Urothelium cell line (cell line): ENCODE measurements at places on chromosomes 1 and 21.

DNA sequence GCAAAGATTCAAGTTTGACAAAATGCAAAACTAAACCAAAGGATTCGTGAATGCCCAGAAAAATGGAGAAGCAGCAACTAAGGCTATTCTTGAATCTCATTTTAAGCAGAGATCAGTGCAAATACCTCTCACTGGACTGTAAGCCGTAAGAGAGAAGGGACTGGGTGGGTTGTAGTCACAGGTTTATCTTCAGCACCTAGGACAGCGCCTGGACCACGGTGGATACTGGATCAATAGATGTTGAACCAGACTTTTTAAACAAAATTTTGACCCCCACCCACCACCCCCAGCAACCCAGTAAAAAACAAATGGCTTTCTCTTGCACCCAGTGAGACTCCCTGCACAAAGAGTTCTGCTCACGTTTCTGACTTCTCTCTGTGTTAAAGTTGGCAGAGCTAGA is 347.1 kb downstream of the AJAP1 start:
- DNase-seq: peak; percentile 17

DNA sequence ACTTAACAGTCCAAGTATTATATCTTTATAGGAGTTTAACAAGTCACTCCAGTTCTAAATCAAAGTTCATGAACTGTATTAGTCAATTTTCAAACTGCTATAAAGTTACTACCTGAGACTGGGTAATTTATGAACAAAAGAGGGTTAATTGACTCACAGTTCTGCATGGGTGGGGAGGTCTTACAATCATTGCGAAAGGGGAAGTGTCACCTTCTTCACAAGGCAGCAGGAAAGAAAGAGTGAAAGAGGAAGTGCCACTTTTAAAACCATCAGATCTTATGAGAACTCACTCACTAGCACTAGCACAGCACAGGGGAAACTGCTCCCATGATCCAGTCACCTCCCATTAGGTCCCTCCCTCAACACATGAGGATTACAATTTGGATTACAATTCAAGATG is 70.0 kb downstream of the CLCA4 start:
- DNase-seq: no peak

DNA sequence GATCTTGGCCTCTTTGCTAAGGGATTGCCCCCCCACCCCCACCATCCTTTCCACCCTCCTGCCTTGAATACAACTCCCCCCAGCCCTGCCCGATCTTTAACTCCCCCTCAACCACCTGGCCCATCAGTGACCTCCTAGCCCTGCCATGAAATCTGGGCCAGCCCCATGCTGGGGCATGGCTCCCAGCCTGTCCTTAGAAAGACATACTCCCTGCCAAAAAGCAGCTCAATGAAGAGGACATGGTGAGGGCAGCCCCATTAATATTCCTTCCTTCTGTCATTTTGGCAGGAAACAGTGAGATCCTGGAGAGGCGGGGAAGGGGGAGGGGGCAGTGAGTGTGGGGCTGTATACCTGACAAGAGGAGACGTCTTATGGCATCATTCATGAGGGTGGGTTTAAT is 66.8 kb upstream of the DISP3 start:
- no peak for DNase-seq

GRCh38 chr21:43363506-43364260 is 63.2 kb downstream of the SIK1 start:
- DNase-seq: no peak

GRCh38 chr1:119958223-119958622 is 61.9 kb upstream of the ADAM30 start:
- DNase-seq: no peak

DNA sequence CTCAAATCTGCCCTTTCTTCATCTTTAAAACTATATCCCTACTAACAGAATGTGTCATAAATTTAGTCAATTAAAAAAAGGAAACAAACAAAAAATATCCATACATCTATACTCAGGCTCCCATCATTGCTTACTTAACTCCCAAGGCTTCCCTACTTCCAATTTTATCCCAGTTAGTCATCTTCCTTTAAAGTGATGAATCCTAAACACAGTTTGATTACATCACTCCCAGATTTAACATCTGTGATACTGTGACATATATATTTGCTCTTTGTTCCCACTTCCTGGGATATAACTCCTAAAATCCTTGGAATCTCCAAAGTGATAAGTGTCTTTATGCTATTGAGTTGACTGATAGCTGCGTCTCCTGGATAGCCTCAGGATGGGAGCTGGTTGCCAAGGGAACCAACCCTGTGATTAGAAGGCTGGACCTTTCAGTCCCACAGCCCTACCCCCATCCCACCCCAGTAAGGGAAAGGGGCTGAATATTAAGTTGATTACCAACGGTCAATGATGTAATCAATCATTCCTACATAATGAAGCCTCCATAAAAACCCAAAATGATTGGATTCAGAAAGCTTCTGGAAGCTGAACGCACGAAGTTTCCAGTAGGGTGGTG is 21.6 kb downstream of the GLMN start:
- DNase-seq: no peak

DNA sequence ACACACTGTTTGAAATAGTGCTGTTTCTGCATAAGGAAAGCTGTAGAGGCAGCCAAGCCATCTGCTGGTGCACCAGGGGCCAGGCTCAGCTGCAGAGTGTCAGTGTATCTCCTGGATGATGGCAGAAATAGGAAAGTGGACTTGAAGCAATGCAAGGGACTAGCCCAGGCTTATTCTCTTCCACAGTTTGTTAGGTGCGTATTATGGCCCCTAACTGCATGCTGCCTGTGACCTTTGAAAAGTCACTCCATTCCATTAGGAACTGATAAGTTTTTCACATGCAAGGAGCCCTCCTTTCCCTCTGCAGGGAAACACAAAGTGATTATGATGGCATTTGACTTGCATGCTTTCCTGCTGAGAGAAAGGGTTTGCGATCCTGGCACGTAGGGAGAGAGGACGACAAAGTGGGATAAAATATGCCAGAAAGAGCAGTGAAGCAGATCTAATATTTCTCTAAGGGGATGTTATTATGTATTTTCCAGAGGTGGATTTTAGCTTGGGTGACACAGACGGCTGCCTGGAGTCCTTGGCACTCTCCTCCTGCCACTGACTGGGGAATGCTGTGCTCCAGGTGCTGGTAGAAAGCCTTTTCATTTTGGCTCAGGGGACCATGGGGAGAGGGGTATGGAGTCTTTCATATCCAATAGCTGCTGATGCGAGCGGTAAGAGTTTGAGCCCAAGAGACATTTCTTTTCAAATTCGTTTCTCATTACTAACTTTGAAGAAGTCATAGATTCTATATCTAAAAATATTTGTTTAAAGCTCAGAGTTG is 402.1 kb upstream of the B3GALT2 start:
- DNase-seq: no peak

GRCh38 chr1:220689666-220690065 is 497 bp upstream of the C1orf115 start:
- DNase-seq: no peak

GRCh38 chr1:26010825-26011224 is 10.8 kb upstream of the EXTL1 start:
- no peak for DNase-seq

DNA sequence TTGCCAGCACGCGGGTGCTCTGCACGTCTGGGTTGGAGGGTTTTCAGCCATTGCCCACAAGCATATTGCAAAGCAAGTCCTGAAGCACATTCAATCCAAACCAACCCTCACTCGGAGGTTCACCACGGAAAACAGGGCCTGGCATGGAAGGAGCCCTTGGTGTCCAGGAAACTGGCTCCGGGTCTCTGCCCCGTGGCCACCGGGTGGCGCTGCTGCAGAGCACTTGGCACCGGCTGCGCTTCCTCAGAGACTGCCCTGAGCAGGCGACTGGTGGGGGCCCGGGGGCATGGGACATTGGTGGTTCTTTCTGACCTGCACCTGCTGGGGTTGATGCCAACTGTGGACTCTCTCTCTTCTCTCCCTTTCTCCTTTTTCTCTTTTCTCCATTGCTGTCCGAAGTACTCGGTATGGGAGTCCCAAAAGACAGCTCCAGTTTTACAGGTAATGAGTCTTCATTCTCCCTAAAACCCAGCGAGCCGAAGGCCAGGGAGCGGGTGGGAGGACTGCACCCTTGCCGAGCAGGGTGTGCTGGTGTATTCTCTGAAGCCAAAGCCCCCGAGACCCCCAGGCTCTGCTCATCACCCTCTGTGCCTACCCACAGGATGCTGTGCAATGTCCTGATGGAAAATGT is 4.1 kb upstream of the KCNAB2 start:
- peak; percentile 25 for DNase-seq

DNA sequence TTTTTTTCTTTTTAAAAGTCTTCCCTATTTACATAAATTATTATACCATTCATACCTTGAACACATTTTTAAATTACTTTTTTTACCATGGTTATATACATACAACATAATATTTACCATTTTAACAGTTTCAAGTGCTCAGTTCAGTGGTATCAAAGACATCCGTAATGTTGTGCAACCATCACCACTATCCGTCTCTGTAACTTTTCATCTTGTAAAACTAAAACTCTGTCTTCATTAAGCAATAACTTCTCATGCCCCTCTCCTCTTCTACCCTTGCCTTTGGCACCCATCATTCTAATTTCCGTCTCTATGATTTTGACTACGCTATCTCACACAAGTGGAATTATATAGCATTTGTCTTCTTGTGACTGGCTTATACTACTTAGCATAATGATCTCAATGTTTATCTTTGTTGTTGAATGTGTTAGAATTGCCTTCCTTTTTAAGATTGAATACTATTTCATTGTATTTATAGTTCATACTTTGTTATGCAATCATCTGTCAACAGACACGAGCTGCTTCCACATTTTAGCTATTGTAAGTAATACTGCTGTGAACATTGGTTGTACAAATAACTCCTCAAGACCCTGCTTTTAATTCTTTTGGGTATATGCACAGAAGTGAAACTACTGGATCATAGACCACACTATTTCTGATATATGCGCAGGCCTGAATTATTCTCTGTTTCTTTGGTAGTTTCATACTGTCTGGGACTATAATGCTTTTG is 689.5 kb upstream of the NCAM2 start:
- DNase-seq: no peak

DNA sequence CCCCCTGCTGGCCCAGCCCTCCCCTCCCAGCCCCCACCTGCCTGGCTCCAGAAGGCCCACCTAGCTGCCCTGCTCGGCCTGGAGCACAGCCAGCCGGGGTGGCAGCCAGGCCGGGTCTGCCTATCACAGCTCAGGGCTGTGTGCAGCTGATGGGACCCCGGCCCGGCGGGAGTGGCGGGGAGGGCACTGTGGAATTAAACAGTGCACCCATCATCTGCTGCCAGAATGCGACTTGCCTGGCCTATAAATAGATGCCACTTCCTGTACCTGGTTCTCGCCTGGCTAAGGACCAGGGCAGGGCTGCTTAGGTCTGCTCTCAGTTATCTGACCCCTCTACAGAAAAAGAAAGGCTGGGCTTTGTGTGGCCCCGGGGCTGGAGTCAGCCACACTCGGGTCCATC is 98.2 kb upstream of the VAMP3 start:
- DNase-seq: no peak

GRCh38 chr1:101371259-101371658 is 134.4 kb downstream of the S1PR1 start:
- DNase-seq: peak; percentile 63

DNA sequence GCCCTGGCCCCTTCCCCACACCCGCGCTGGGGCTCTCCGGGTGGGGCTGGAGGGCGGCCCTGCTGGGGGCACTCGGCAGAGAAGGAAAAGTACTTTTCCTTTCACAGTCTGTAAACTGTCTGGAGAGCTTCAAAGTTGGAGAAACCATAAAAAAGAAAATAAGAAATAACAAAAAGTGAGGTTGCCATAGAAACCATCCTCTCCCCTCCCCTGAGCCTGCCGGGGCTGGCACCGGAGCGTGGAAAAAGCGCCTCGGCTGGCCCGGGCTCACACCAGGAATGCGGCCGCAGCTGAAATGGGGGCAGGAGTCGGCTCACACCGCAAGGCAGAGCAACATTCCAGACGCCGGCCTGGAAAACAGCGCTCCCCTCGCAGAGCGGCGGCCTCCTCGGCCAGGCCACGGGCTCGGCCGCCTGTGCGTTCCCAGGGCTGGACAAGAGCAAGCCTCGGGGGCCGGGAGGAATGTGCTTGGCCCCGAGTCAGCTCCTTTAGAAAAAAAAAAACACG is 69.2 kb downstream of the MORN1 start:
- DNase-seq: peak; percentile 80

DNA sequence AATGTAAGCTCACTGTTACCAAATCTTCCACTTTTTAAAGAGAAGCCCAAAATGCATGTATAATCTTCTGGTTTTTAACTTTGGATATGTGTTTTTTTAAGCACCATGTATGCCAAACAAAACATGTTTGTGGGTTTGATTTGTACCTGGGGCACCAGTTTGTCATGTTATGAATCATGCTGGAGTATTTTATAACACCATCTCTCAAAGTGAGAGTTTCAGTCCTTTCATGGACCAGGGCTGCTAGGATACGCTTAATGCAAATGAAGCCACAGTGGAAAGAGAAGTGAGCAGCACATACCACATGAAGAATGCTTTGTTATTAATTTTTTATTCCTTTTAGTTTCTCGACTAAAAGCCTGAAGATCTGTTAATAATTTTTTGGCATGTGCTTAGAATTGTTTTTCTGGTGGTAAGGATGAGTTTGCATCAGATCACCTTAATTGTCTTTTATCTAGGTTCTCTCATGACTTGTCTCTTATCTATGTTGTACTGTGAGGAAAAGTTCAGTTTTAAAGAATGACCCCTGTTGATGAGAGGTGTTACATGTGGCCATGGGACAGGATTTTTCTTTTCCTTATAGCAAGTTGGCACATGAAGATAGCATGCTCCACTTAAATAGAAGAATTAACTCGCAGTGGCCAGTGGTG is 2.0 kb upstream of the RABGAP1L start:
- no peak for DNase-seq

DNA sequence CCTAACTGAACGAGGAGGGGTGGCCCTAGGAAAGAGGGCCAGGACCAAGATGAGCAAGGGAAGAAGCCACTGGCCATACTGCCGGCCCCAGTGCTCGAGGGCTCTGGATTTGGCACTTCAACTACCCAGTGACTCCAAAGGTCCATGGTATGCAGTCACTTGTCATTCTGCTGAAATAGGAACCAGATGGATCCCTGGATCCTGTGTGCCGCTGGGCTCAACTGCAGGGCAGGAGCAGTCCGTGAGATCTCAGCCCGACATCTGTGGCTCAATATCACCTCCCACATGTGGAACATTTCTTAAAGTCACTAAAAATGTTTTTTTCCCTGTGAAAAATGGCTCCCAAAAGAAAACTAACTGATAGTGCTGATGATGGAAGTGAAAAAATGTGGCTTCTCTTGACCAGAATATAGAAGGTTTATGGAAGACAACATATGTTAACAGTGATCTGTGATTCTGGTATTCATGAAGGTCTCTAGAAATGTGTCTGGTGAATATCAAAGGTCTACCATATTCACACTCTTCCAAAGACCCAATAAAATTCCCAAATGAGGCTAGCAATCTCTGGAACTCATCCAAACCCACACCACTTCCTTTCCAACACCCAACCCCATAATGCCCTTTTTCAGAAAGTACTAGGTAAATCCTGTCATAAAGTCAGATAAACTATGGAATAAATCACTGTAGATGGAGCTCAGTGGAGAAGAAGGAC is 24.1 kb downstream of the PAFAH2 start:
- DNase-seq: no peak

- DNase-seq: peak; percentile 90
These were observed at the start of gene ODF2L for GRCh38 chr1:86395751-86396497. TSS of gene ODF2L (minus strand) at chr1:86396323. CDS start at chr1:86387027, 9,296 bp downstream.
